CD4-positive, alpha-beta T cell treated with Interleukin-15 for 4 hours (primary cell): ENCODE measurements at places on chromosomes 11 and 22.
A peak's percentile ranks its signal among the peaks of the same experiment; 100 is the strongest.

- no peak for DNase-seq
Observed at GRCh38 chr11:128904656-128905344, 13.6 kb downstream of the KCNJ5 start.

DNA sequence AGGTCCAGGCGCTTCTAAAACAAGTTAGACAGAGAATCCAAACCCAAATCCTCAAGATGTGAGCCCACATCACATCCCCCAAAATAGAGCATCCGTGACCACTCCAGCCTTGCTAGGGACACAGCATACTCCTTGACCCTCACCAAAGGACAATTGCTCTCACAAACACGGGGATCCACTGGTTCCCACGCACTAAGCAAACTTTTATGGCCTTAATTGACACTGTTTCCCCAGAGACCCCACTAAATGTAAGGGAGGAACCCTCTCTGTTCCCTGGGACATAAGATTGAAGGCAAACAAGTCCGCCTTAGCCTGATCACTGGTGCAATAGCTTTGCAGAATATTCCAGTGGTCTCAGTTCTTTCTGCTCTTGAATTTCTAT lies 20.1 kb downstream of the ZNF74 start:
- DNase-seq: no peak

- no peak for DNase-seq
Observed at GRCh38 chr11:87926250-87926970, 248.8 kb downstream of the RAB38 start.

- DNase-seq: no peak
Observed at GRCh38 chr22:25663654-25664053, 78.3 kb upstream of the MYO18B start.

GRCh38 chr11:67024410-67024809 lies 1.5 kb downstream of the SYT12 start:
- DNase-seq: peak; percentile 40

GRCh38 chr11:99260696-99261095 lies 239.9 kb downstream of the CNTN5 start:
- DNase-seq: no peak

DNA sequence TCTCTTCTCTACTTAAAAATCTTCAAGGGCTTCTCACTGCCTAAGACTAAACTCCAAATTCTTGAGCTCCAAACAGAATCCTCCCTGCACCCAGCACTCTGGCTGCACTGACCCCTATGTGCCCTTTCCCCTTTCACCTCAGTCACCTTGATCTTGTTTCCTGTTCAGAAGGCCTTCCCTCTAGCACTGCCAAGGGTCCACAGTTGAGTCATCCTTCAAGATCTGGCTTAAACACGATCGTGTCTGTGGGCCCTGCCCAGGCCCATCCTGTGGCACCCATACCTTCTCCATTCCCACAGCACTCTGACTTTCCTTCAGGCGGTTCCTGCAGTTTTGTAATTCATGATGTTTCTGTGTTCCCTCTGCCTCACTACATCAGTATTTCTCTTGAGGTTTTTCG lies 129.2 kb downstream of the ARL14EP start:
- DNase-seq: no peak

GRCh38 chr11:54944211-54944610 lies 237.6 kb downstream of the OR4A5 start:
- no peak for DNase-seq

DNA sequence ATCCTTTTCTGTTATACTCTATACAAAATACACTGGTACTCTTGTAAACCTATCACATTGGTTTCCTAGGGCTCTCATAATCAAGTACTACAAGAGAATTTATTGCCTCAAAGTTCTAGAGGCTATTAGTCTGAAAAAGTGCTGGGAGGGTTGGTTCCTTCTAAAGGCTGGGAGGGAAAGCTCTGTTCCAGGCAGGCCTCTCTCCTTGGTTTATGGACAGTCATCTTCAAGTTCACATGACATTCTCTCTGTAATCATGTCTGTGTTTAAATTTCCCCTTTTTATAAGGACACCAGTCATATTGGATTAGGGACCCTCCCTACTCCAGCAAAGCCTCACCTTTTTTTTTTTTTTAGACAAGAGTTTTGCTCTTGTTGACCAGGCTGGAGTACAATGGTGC lies 9.1 kb downstream of the SLC36A4 start:
- no peak for DNase-seq

- no peak for DNase-seq
Observed at GRCh38 chr11:18669711-18670110, 28.9 kb upstream of the TMEM86A start.

DNA sequence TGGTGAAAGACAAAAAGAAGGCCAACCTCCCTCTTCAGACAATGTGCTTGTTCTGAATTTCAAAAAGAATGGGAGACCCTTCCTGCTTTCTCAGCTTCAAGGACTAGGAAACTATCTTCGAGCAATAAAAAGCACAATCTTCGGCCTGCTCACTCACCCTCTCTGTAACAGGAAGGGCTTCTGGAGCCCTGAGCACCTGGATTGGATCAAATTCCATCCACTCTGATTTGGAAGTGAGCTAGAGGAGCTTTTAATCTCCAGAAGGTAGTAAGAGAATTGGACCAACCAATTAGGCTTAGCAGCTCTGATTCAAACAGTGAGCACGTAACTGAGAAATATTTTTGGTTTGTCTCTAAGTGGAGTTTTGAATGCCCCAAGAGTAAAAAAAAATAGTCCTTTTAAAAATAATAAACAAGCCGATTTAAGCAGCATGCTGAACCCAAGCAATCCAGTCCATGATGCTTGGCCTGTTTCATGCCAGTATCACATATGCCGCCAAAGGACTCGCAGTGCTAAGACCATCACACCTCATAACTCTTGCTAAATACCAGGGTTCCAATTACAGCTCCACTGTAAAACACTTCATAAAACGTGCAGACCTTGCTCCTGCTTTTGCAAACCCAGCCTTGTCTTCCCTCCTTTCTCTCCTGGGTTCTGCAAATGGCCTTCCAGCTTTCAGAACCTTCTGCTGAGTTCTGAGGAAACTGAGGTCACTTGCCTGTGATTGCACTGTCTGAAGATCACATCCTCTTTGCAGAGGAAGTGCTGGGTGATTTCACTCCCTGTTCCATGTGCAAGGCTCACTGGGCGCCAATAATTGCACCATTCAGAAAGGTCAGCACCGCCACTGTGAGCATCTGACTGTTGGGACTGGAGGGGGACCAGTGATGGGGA lies 74.4 kb downstream of the SLC1A2 start:
- no peak for DNase-seq

DNA sequence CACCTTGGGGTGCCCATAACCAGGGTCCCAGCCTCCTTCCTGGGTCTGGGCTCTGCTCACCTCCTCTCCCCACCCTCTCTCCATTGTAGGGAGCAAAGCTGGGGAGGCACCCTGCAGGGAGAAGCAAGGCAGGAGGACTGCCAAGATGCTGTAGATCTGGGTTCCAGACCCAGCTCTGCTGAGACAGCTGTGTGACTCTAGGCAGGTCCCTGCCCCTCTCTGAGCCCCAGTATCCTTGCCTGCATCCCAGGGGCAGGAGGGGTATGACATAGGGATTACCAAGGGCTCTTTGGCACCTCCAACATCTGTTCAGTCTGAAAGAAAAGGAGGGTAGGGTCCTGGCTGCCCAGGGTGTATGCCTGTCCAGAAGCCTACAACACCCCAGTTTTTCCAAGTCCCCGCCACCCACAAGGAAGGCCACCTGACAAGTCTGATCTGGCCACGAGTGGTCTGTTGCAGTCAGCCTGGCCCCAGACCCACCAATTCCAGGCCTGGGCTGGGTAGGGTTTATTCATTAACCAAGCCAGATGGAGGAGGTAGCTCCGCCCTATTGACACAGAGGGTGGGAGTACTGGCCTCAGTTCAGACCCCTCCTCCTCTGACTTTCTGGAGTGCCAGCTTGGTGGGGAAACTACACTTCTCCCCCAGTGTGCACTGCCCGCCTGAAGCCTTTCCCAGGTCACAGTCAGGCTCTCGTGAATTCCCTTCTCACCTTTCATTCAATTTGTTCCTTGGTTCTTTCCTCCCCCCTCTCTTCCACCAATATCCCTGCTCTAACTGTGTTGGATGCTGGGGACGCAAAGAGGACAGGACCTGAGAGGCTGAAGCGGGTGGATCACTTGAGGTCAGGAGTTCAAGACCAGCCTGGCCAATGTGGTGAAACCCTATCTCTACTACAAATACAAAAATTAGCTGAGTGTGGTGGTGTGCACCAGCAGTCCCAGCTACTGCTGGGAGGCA lies 15.0 kb downstream of the STARD10 start:
- DNase-seq: no peak

- no peak for DNase-seq
Observed at GRCh38 chr22:17639247-17639741, 737 bp downstream of the BCL2L13 start.

GRCh38 chr22:39693943-39694500 lies 123.5 kb downstream of the CACNA1I start:
- no peak for DNase-seq

GRCh38 chr11:77107950-77108349 lies 5.3 kb downstream of the OMP start:
- DNase-seq: no peak

DNA sequence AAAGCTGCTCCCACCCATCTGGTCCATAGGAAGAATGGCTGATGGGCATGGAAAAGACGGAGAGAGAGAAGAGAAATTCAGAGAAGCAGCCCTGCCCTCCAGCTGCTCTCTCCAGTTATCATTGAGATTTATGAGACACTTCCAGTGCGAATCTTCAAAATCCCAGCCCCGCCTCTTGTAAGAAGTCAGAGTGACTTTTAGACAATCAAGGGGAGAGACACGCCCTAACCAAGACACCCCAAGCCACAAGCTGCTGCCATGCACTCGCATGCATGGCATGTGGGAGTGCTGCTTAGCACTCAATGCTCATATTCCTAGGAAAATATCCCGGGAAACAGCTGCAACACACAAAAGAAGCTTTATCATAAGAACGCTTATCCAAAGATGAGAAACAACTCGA lies 110.6 kb upstream of the BID start:
- no peak for DNase-seq

DNA sequence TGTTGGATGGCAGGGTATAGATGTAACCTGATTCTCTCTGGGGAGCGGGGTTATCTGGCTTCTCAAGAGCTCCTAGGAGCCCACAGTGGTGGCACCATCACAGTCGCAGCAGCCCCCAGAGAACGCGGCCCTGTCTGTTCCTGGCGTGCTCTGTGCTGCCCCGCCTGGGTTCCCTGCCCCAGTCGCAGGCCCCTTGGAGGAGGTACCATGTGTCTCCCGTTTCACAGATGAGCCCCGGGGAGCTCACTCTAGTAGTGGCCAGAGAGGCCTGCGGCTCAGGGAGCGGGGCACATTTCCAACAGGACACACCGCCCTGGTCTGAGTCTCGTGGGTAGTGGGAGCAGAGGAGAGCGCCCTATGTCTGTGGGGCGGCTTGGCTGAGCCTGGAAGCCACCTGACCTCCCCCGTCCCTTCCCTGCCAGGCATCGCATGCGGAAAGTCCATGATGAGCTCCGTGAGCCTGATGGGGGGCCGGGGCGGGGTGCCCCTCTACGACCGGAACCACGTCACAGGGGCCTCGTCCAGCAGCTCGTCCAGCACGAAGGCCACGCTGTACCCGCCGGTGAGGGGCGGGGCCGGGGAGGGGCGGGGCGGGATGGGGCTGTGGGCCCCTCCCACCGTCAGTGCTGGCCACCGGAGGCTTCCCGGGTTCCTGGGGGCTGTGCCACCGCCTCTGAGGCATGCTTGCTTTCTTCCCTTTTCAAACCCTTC lies 21.0 kb upstream of the PPP6R3 start:
- no peak for DNase-seq

DNA sequence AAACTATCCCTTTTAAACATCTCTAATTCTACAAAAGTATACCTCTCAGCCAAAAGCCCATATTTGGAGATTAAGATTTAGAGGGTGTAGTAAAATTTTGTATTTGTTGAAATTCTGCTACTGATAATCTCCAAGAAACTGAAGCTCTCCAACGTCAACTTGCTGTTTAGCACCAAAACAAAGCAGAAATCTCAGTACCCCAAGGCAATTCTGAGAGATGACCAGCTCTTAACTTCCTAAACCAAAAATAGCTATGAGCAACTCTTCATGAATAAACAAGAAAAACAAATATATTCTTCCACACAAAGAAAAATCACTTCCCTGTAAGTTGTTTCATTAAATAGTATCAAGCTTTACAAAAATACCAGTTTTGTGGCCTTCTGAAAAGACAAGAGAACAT lies 13.3 kb downstream of the RRAS2 start:
- no peak for DNase-seq

DNA sequence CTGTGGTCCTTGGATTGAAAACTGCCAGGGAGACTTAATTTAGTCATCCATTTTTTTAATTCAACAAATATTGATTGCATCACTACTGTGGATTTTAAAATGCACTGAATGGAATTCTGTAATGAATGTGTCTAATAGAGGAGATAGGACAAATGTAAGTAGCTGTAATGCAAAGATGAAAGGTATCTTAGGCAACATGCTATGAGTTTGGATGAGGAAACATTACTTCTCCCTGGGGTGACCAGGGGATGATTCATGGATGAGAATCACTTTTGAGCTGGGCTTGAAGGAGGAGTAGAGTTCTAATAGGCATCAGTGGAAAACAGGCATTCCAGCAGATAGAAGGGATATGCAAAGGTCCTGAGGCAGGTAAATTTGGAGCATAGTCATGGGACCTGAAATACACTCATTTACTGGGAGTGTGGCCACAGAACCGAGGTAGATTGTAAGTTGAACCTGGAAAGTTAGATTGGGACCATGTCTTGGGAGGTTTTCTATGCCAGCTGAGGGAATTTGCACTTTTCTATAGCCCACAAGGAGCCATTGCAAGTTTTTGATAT lies 43.4 kb downstream of the PKNOX2 start:
- DNase-seq: no peak

- no peak for DNase-seq
Observed at GRCh38 chr11:117290809-117291396, at the start of gene BACE1-AS. Gene BACE1-AS (plus strand): TSS chr11:117291346.

DNA sequence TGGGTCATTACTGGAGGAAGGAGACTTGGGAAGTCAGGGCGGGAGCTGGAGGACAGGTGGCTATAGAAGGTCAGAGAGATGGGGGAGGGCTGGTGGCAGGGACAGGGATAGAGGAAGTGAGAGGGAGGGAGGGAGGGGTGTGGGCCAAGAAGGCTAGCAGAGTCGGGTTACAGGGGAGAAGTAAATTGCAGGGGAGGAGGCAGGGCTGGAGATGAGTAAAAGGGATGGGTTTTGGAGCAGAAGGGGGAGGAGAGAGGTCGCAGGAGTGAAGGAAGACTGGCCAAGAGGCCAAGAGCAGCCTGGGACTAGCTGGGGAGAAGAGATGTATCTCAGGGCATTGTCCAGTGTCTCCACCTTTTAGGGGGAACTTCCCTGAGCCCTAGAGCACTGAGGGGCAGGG lies 33.0 kb downstream of the LRRC10B start:
- no peak for DNase-seq

DNA sequence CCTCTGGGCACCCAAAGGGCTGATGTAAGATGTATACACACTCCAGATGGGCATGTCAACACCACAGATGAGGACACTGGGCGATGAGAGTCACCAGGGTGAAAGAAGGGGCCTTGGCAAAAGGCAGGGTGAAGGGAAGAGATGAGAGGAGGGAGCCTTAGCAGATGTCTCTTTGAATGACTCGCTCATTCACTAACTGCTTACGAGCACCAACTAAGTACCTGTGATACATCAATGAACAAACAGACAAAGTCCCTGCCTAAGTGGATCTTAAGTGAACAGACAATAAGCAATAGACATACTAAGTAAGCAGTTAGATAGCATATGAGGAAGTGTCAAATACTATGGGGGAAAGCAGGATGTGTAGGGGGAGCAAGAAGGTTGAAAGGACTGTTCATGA lies 7.5 kb downstream of the ME3 start:
- DNase-seq: no peak

- no peak for DNase-seq
Observed at GRCh38 chr11:11366793-11367192, 13.7 kb upstream of the CSNK2A3 start.

GRCh38 chr11:64687204-64687603 lies 35.8 kb downstream of the NRXN2 start:
- no peak for DNase-seq

GRCh38 chr22:50314455-50315288 lies 7.2 kb upstream of the PLXNB2 start:
- peak; percentile 67 for DNase-seq
